Stimulated activated CD8-positive, alpha-beta memory T cell treated with anti-CD3 and anti-CD28 coated beads, Interleukin-4, amount 100 ng/mL, for 4 hours (primary cell): ENCODE measurements at places on chromosomes 1 and 21.

- no peak for DNase-seq
Observed at GRCh38 chr1:220182656-220183055, 88.7 kb downstream of the IARS2 start.

DNA sequence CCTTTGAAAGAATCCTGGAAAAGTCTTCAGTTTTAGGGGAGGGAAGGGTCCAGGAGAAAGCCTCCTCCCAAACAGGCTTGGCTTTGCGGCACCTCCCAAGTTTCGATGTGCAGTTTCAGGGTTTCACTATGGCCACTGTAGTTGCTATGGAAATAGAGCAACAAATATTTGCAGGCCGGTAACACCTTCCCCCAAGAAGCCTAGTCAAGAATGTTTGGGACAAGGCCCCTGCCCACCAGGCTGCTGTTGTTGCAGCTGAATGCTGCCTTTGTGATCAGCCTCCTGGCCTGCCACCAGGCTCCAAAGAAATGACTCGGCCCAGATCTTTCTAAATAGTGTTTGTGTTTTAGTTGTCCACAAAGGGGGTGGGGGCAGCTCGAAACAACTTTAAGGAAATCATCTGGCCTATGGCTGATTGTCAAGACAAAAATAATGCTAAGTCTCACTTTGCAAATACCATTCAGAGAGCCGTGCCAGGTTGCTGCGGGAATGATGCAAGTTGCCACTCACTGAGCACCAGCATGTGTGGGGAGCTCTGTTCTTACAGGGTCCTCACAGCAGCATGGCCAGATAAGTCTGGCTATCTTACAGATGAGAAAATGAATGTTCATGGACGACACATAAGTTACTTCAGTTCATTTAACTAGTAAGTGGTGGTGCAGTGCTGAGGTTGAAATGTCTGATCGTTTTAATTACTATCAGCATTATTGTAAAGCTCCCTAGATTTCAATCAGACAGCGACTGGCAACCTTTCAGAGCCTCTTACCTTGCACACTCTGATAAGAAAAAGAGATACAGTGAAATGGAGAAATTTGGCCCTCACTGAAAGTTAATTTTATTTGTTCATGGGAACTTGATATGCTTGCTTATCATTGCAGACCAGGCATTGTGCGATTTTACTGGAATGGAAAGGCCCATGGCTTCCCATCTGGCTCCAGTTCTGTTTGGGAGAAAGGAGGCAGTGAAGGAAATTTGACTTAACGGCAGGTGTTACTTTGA lies 91.2 kb upstream of the JUN start:
- DNase-seq: no peak

GRCh38 chr1:114349891-114350605 lies 161.0 kb downstream of the TRIM33 start:
- DNase-seq: no peak

DNA sequence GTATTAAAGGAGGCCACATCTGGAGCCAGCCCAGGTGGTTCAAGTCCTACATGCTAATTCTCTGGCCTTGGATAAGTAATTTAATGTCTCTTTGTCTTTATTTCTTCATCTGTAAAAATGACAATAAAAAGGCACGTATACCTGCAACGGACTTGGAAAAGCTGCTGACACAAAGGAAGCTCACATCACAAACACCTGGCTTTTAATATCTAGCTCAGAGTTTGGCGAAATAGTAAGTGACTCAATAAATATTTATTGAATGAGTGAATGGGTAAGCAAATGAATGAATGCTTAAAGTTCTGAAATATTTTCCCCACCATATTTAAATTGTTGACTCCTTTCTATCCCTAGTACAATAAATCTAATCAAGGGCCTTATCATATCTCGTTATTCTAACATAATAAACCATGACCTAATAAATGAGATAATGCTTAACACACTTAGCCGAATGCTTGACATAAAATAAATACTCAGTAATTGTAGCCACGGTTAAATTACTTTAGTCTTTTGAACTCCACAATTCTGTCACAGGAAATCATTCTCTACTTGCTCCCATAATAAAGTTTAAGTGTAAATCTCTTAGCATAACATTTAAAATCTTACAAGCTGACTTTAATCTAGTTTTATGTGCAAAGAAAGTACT lies 74.7 kb upstream of the PALMD start:
- no peak for DNase-seq

DNA sequence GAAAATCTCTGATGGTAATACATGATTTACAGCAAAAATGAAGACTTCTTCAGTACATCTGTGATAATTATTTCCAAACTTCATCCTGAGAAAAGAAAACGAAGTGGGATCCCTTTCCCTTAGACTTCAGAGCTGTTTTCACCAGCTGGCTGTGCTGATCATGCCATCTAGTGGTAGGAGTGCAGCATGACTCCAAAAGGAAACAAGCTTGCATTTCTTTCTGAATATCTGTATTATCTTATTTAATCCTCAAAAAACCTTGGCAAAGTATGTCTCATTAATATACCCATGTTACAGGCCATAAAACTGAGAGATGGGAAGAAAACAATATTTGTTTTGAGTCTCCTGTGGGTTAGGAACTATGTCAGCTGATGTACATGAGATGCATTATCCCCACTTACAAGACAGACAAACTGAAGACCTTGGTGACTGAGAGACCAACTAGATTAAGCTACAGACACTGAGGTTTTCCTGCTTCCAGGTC lies 9.8 kb upstream of the GJA8 start:
- DNase-seq: no peak

GRCh38 chr1:99481391-99481996 lies 164.4 kb upstream of the PALMD start:
- no peak for DNase-seq

GRCh38 chr1:233656032-233656635 lies 42.2 kb downstream of the KCNK1 start:
- DNase-seq: no peak

- DNase-seq: no peak
Observed at GRCh38 chr1:8721679-8722324, 95.6 kb downstream of the RERE start.

GRCh38 chr1:200731654-200732332 lies 6.9 kb upstream of the CAMSAP2 start:
- DNase-seq: no peak

DNA sequence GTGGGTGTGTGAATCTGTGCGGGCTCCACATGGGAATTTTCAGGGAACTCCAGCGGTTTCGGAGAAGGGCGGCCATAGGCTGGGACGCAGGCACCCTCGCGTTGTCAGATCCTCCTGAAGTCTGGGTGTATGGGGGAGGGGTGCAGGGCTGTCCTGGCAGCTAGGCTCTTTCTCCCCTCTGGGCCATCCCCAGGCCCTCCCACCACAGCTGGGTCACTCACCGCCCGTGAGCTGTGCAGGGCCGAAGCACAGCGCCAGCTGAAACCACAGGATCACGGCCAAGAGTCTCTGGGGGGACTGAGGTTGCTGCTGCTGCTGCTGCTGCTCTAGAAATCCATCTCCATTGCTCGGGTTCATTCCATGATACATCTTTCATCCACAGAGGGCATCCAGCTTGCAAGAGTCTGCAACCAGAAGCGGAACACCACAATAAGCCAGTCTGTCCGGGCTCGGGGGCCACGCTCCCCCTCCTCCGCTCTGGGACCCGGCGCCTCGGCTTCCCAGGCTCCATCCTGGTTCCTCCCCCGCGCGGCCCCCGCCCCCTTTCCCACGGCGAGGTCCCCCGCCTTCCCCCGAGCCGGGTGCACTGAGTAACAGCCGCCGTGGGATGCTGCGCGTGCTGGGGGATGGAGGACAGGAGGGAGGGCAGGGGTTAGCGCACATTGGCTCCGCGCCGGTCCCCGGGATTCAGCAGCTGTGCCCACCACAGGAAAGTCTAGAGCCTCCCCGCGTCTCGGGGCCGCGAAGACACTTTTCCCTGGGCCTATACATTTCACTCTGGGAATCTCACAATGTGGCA lies 720 bp downstream of the SUSD4 start:
- peak; percentile 9 for DNase-seq

GRCh38 chr1:176017722-176018121 lies 189.4 kb downstream of the COP1 start:
- no peak for DNase-seq

- DNase-seq: no peak
Observed at GRCh38 chr21:36035381-36035791, 24.9 kb downstream of the SETD4 start.

DNA sequence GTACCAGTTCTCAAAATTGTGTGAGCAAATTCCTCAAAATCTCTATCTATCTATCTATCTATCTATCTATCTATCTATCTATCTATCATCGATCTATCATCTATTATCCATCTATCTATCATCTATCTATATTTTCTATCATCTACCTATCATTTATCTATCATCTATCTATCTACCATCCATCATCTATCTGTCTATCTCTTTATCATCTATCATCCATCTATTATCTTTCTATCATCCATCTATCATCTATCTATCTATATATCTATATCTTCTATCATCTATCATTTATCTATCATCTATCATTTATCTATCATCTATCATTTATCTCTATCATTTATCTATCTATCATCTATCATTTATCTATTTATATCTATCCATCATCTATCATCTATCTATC lies 364.7 kb upstream of the GREM2 start:
- no peak for DNase-seq

GRCh38 chr1:35398739-35399138 lies 130.2 kb downstream of the ZMYM4 start:
- no peak for DNase-seq

DNA sequence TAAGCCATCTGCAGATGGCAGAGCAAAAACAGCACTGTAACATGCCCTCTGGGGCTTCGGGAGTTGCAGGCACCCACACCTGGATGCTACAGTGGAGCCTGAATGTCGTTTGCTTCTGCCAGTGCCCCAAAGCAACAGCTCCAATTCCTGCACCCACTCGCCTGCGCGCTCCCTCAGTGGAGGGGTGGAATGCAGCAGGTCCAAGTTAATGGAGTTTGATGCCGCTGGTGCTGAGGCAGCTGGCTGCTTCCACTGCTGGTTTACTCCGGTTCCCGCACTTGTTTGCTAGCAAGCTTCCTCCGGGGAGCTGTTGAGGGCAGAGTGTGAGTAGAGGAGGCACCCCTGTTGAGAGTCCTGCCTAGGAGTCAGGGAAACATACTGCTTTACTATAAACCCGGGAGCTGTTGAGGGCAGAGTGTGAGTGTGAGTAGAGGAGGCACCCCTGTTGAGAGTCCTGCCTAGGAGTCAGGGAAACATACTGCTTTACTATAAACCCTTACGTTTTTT lies 584.0 kb upstream of the TMPRSS15 start:
- DNase-seq: no peak
